ENCODE measurements at places on chromosomes 5 and 9.

DNA sequence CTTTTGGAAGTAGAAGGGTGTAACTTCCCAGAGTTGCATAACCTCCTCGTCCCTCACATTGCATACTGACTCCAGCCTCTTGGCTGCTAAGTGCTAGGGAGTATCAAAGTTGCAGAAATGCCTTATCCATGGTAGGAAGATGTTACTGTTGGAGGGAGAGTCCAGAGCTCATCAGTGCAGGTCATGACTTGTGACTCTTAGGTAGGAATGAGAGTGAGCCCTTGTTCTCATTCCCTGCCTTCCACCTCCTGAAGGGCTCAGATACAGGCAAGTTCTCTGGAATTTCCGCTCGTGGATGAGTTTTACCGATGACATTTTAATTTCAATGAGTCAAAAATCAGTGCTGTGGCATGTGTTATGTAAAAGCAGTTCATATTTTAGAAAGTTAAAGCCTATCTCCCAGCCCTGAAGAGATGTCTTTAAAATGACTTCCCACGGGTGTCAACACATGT is 17.0 kb downstream of the IRX1 start:
- no peak for DNase-seq

DNA sequence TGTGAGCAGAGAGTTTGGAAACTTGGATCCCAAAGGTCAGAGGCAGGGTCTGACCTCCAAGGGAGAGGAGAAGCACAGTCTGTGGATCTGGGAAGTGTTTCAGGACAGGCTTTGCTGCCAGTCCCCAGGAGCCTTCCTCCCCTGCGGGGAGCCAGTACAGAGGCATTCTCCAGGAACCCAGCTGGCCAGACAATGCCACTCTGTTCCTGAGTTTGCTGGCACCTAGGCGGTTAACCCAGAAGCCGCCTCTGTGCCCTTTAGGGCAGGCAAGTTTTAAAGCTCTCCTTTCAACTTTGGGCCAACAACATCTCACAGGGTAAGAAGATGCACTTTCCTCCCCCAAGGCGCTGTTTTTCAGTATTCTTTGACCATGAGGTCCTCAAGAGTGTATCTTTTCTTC is 37.0 kb upstream of the FGF1 start:
- DNase-seq, result no peak

DNA sequence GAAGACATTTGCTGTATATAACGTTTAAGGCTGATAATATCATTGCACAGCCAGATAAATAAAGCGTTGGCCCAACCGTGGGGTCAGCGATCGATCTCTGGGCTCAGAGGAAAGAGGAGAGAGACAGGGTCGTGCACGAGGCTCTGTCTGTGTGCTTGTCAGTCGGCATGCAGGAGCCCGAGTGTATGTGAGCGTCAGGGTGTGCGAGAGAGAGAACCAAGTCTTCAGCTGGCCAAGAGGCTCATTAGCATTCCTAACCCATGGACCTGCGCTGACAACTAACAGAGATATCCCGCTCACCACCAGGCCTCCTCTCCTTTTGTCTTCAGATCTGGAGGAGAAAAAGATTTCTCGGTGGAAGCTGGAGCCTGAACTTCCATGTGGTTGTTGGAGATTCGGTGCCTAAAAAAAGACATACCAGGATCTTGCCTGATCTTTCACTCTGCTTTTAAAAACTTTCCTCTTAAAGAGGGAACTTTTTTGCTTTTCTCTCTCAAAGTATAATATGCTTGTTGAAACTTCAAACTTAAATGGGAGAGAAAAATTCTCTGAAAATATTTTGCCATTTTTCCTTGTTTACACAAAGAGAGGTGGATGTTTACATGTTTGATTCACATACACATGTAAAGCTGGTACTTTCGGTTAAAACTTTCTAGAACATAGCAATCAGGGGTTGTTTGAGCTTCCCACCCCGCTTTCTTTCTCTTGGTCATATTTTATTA is 16.5 kb downstream of the NR2F1 start:
- peak; percentile 19 for DNase-seq

DNA sequence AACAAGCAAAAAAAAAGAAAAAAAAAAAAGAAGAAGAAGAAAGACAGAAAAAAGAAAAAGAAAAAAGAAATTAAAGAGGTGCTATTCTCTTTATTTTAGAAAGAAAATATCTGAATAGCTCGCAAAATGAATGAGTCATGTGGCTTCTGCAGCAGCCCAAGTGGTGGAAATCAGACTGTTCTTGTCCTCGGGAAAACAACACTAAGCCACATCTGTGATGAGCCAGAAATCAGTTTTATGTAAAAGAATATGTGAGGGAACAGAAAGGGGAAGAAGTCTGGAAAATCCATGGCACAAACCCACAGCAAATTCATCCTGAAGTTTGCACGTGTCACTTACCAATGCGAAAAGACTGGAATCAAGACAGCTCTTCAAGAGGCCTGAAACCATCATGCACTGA is 118.7 kb upstream of the GAS1 start:
- DNase-seq, result no peak

DNA sequence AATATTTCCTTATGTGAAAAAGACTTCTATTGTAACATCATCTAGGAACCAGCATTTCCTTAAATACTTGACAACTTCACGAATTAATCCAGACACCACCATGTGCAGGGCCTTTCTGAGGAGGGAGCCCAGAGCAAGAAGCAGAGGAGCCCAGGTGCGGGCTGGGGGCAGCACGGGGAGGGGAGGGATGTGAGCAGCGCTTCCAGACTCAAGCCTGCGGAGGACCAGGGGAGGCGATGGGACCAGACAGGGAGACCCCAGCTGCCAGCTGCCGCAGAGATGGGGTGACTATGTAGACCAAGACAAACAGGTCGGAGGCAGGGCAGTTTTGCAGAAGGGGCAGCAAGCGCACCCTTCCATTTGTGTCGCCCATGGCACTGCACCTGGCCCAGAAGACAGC is 596.1 kb downstream of the IRX1 start:
- DNase-seq, result peak; percentile 32

- DNase-seq, result no peak
Observed at GRCh38 chr9:110512817-110513216, 66.7 kb downstream of the SVEP1 start.

DNA sequence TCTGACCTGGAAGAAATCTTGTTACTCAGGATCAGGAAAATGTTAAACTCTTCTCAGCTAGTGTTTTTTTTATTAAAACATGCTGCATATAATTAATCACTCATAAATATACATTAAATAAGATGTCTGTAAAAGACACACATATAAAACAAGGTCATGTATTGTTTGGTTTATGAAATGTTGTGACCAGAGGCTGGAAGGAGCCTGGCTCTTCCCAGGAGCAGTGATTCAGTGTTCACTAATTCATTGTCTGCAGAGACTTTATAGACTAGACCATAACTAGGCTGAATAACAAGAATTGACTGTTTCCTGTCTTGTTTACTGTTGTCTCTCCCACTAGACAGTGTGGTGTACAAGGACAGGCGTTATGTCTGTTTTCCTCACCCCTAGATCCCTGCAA is 49.1 kb upstream of the ANKRD55 start:
- no peak for DNase-seq

DNA sequence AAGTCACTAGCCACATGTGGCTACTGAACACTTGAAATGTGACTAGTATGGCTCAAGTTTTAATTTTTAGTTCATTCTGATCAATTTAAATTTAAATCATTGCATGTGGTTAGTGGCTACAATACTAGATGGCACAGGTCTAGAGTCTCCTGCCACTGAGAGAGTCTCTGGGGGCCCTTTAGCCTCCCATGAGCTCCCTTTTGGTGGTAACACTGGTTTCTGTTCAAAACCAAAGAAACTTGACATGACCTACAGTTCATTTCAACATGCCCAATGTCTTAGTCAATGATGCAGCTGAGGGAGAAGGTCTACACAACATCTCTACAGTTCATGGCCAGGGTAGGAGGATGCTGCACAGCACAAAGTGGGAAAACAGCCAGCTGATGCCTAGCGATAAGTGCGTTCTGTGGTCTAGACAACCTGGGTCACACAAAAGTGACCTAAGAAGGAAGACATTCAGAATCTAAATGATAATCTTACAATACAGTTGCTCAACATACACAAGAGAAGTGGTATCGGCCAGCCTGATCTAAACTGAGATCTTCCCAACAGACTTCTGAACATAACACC is 121.0 kb downstream of the AUH start:
- no peak for DNase-seq

DNA sequence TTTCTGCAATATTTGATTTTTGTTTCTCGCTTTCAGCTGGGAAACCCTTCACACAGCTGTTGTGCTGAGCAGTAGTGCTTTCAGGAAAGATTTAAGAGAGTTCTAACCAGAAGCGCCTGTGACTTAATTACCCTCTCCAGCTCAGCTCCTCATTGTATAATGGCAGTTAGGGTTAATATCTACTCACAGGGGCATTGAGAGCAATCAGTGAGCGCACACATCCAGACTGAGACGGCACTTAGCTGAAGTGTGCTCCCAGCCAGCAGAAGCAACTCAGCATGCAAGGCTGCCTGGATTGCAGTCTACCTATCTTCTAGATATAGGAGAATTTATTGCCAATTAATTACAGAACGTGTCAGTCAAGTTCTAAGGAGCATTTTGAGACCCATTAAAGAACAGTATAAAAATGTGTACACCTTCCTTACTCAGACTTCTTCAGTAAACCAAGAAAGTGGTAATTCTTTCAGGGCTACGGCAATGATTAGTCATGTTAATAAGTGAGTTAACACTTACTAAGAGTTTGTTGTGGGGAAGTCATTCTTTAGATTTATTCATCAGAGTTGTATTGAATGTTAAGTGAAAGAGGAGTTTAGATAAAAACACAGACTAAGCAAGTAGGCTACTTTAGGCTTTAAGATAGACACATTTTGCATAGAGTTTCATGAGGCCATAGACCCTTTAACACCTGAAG is 111.7 kb upstream of the PCAT7 start:
- DNase-seq, result no peak

DNA sequence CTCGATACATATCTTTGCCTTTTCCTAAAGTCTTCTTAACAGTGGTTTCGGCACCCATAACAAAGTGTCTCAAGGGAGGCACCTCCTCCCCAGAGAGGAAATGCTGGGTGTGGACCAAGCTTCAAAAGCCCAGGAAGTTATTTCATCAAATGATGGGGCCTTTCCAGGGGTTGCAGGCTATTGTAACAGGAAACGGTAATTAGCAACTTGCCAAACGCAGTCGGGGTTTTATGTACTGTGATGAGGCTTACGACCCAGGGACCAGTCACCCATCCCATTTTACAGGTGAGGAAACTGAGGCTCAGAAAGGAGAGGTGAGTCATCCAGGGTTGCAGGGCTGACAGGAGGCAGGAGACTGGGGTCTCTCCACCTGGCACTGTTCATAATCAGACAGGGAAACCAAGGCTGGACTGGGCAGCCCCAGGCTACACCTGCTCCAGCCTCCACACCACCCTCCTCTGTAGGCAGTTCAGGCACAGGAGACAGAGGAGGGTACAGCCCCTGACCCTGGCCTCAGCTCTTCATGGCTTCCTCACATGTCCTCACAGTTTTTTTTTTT is 30.0 kb upstream of the SUSD3 start:
- DNase-seq, result no peak
